ENCODE measurements at places on chromosomes 2 and 18. TPM values are rescaled to one million over a fixed set of nuclear protein-coding genes. Genes with fewer than 3 reads are reported as not detected.

DNA sequence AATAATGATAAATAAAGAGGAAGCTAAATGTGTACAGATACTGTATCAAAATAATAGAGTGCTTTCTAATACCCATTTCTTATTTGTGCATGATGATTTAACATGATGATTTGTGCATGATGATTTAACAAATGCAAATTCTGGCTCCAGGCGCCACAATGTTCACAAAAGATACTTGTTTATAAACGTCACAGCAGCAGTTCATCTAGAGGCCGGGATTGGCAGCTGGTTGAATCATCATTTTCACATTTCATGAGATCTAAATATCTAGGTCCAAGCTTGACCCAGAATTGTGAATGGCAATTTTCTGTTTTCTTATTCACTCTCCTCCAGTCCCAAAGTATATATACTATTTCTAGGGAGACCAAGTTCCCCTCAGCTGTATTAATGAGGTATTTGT is 322.0 kb downstream of the SUCLG1 start:
- DNase-seq = no peak

DNA sequence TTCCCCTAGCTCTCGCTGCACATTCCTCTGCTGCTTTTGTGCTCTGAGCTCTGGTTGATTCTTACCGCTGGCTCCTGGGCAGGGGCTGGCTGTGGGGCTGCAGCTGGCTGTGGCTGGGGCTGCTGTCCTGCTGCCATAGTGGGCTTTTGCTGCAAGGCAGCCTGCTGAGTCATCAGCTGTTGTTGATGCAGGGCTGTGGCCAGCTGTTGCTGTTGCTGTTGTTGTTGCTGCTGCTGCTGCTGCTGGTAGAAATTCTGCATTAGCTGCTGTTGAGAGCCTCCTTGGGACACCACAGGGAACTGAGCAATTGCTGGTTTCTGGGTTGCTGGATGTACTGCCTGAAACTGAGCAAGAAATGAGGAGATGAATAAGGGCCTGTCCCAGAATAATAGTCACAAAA is 77.2 kb upstream of the NFU1 start:
- no peak for DNase-seq

DNA sequence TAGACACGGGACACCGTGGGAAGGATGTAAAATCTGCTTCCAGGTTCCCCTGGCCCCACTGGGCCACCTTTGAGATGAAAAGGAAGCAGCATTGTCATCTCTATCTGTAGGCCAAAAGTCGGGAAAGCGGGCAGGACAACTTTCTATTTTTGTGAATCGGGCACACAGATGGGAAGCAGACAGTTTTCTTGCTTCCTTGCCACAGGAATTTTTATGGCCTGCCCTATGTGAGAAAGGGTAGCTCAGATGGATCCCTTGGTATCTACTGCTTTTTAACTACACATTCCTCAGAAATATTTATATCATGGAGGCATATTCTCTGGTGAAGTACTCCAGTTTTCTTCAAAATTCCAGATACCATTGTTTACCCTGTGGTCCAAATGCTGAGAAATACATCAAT is 735.5 kb downstream of the CBLN2 start:
- DNase-seq = no peak

DNA sequence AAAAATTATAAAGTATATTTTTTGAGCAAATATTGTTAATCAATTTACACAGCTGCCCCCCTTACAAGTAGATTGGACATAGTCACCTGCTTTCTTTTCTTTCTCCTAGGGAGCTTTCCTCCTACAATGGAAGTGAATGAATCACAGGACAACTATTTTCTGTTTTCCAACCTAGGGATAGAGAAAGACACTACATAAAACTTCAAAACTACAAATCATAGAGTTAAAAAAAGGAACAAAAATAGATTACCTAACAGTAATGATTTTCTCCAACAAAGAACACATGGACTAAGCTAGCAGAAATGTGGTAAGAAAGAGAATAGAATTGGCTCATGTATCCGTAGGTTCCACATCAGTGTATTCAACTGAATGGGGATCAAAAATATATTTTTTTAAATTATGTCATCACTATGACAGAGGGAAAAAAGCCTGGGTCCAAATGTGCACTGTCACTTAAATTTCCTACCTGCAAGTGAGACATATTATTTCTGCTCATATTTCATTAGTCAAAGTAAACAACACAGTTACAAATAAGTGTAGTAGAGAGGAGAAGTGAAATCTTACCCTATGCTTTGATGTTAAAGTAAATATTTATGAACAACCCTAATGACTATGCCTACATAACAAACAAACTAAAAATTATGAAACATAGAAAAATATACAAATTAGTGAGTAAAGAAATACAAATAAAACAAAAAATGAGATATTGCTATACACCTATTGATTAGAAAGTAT is 756.7 kb downstream of the SOCS6 start:
- DNase-seq = no peak

Gene DPP10
- total RNA-seq = not detected

DNA sequence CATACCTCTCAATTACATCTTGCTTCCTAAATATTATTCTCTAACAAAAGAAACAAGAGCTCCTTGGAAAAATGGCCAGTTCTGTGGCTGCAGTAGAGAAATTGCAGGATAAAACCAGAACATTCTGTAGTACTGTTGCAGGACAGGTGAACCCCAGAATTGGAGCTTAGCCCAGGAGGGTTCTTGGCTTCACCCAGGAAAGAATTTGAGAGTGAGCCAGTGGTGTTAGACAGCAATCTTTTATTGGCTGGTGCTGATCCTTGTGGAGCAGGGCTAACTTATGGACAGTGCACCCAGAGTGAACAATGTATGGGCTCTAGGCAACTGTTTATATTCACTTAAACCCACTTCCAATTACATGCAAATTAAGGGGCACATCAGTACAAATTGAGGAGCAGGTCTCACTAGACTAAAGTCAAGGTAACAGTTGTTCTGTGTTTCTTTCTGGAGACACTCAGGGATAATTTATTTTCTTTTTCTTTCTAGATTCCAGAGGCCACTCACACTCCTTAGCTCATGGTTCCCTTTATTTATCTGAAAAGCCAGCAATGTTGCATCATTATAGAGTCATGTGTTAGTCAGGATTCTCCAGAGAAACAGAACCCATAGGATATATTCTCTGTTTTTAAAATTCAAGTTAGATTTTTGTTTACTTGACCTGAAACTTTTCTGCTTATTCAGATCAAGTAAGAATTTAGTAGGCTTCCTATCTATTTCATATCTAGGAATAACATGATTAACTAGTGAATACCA is 348.1 kb downstream of the CCDC85A start:
- DNase-seq = no peak

DNA sequence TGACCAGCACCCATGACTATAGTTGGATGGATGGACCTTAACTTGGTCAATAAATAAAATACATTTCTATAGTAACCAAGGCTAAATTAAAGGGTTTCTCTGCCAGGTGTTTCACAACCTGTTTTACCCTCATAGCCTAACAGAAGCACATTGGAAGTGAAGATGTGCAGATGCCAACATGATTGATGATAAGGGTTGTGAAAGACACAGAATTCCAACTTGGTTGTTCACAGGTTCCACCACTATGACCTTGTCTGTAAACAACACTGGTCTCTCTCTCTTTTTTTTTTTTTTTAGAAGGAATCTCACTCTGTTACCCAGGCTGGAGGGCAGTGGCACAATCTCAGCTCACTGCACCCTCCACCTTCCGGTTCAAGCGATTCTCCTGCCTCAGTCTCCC is 37.5 kb upstream of the PTH2R start:
- DNase-seq = peak; percentile 25

DNA sequence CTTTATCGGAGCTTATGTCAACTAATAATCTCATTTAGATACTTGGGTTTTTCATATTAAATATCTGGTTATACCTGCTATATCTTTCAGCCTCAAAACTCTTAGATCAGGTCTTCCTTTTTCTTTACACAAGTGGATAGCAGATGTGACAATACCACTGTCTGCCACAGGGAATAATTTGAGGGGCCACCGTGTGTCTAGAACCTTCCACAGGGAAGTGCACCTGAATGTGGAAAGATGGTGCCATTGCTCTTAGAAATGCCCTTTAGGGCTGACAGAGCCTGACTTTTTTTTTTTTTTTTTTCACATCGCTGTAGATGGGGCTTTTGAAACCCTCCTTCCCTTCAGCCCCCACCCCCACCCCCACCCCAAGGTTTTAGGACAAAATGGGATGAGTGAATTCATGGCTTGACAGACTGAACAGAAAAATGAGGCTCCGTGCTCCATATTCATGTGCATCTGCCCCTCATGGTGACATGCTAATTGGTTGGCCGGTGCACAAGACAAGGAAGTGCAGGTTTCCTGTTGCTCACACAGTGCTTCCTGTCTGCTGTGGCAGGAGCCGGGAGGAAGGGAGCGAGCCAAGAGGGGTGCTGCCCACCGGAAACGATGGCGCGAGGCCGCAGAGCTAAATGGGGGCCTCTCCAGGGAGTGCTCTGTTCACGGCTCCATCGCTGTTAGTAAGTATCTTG is 246.0 kb downstream of the LDLRAD4 start:
- DNase-seq = no peak

Gene AGAP1
- total RNA-seq = 91.4 TPM

Gene TNFRSF11A
- total RNA-seq = 6.3 TPM

DNA sequence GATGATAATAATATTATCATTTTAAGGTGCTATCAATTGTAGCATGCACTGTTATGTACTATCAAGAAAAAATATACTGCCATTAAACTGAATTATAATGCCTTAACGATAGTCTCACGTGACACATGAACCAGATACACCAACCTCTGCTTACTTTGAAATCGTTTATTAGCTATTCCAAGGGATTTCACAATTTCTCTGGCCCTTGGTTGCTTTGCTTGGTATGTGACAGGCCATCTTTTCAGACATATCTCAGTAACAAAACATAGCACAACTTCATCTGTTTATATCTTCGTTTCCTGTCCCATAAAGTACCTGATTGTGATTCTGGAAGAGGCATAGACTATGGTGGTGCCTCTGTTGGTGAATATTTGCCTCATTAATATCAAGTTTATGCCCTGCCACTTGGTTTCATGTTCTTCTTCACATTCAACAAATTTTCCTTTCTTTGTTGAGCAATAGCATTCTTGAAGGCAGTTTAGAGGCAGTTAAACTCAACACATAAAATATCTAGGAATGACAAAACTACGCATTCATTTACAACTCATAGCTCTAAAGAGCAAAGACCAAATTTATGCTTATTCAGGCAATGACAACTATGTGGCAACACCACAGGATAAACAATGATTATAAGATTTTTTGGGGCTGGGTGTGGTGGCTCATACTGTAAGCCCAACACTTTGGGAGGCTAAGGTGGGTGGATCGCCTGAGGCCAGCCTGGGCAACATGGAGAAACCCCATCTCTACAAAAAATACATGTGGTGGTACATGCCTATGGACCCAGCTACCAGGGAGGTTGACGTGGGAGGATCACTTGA is 84.3 kb downstream of the MCFD2 start:
- DNase-seq = no peak

Gene IL1R1
- total RNA-seq = 5.0 TPM

DNA sequence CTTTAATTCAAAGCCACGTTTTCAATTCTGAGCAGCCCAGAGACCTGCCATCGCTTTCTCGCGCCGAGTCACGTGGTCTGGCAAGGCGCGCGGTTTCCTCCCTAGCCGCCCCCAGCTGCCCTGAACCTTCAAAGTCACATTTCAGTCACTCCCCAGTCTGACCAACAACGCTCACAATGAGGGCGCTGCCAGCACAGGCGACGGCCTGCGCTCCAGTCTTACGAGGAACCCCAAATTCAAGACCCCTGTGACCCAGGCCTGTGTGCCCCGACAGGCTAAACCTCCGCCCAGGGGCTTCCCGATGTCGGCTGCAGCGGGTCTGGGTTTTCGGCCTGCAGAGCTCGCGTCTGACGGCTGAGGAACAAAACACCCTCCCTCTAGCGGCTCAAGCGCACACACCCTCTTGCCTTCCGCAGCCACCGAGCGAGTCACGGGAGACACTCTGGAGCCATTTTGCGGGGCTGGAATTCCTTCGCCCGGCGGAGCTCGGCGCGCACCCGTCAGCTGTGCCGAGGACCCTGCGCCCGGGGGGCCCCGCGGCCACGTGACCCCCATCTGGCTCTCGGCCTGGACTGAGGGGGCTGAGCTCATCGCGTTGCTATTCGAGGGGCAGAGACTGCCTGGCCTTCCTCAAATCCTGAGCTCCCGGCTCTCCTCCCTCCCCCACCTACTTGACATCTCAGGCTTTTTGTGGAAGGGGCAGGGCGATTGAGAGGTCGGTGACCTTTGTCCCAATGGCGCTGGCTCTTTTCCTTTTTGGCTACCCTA is 69.9 kb upstream of the ITGB6 start:
- peak; percentile 78 for DNase-seq

GRCh38 chr2:5664278-5664681 is 27.9 kb upstream of the SOX11 start:
- DNase-seq = no peak

- DNase-seq = no peak
Observed at GRCh38 chr2:96699621-96700020, 40.2 kb downstream of the LMAN2L start.

Gene SIX3
- 1.4 TPM for total RNA-seq

DNA sequence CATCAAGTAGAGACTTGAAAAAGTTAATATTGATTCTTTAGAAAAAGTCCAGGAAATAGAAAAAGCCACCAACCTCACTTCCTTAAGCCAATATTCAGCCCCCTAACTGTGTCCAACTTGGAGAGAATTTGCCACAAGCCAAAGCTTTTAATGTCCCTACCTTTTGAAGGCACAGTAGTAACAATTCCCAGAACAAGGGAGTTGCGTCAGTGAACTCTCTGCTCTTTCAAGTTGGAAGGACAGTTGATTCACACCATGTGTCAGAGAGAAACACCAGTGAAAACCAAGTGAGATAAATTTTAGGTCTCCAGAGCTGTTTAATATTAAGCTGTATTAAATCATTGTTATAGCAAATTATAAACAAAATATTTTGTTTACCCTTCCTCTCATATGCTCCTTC is 66.1 kb downstream of the EXOC6B start:
- no peak for DNase-seq

GRCh38 chr18:40907842-40908241 is 1047.2 kb upstream of the PIK3C3 start:
- no peak for DNase-seq

- DNase-seq = no peak
Observed at GRCh38 chr2:196487417-196487816, 152.1 kb upstream of the CCDC150 start.

- no peak for DNase-seq
Observed at GRCh38 chr2:24915796-24916195, 4.2 kb downstream of the ADCY3 start.

GRCh38 chr2:75716406-75716805 is 5.7 kb upstream of the GCFC2 start:
- DNase-seq = no peak

GRCh38 chr2:48072583-48072982 is 166.3 kb upstream of the FBXO11 start:
- no peak for DNase-seq

All from PC-9 (cell line).